NAMALWA (cell line): ENCODE measurements at places on chromosomes 2 and 18.

GRCh38 chr2:30253873-30254684, 22.7 kb downstream of the LBH start:
- no peak for DNase-seq

DNA sequence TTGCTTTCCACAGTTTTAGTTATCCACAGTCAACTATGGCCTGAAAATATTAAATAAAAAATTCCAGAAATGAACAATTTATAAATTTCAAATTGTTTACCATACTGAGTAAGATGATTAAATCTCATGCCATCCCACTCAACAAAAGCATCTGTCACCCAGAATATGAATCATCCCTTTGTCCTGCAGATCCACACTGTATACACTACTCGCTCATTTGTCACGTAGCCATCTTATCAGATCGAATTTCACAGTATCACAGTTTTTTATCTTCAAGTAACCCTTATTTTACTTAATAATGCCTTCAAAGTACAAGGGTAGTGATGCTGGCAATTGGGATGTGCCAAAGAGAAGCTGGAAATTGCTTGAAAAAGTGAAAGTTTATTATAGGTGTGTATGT, 291.8 kb upstream of the LRATD1 start:
- no peak for DNase-seq

DNA sequence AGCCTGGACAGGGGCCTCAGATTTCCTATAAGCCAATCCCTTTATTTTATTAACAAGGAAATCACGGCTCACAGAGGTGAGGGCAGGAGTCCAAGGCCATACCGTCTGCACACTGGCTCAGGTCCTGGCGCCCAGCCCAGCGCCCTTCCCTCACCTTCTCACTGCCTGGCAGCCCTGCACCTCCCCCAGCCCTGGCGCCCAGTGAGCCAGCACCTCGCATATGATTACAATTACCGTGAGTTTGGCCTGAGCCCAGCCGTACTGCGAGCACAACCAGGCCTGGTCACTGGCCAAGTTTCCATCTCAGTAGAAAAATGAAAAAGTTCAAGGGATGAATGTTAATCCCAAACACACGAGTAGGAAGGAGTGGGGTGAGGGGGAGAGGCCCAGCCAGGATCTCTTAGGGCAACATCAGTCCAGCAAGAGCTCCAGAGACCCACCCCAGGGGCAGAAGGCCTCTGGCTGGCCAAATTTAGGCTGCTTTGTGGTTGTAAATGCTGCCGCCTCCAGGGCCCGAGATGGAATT, 68.4 kb downstream of the MCFD2 start:
- DNase-seq: no peak

DNA sequence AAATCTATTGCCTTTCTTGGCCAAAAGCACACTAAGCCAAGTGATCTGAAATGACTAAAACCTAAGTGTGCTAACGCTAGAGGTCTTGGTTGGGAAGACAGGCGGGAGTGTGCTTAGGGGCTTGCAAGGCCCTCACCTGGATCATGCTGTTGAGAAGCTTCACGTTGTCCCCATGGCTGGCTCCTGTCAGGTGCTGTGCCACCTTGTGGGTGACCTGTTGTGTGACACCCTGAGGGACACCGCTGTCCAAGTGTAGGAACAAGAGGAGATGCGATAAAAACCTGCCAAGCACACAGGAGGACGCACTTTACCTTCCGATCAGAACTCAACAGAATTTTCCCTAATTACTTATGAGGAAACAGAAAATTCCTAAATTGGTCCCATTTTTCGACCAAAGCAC, 50.8 kb downstream of the EPG5 start:
- DNase-seq: peak; percentile 13

- no peak for DNase-seq
Measured at GRCh38 chr2:205802065-205802464, 119.8 kb downstream of the NRP2 start.

GRCh38 chr2:54289917-54290316, 33.9 kb upstream of the TSPYL6 start:
- DNase-seq: no peak

GRCh38 chr2:106863387-106863786, 22.6 kb downstream of the ST6GAL2 start:
- no peak for DNase-seq

DNA sequence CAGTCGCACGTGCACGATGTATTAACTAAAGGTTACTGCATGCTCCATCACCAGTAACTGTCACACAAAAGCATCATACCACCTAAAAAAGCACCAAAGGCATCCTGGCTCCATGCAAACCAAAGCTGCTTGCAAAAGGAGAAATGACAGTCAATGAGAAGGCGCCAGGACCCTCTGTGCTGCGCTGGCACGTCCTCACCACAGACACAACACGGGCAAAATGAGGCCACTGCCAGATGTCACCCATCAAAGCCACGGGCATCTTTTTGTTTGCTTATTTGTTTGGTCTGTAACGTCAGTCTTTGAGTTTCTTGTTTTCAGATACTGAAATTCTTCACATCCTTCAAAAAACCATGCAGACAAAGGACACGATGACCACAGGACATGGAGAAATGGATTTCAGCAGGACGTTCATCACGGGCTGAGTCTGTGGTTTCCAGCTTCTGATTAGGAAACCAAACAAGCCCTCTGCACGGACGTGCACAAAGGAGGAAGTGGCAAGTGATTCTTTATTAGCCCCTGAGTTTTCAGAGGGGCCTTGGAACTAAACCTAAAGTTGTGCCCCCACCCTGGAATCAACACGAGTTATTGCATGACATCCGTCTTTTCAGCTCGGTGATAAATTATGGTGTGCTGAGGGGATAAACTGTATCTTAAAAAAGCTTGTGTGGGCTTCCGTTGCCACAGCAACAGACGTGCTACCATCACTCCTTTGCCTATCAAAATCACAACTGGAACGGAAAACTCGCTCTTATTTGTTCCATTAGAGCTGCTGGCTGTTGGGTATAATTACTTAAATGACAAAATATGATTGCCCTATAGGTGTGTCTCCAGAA, 181.8 kb downstream of the EIPR1 start:
- DNase-seq: no peak

DNA sequence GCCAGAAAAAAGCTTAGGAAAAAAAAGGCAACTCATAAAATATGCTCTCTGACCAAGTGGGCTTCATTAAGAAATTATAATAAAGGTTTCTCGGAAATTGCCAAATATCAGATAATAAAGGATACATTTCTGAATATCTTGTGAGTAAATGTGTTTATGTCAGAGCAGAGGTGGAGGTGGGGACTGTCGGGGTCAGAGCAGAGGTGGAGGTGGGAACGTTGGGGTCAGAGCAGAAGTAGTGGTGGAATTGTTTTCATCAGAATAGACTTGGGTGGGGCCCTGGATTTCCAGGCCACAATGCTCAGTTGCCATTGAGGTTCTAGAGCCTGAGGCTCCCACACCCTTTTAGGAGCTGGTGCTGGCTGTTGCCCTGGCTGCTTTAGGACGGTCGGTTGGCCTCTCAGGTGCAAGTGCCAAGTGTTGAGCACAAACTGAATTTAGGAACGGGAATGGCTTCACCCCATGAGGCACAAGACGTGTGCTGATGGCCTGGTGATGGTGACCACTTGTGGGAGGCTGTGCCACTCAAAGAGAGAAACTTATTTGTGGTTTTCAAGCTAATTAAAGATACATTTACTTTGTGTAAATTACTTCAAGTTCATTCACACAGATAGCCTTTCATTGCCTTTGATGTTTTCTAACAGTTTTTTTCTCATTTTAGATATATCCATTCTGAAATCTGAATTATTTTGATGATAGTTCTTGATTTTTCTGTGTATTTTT, 131.5 kb downstream of the ATP9B start:
- peak; percentile 55 for DNase-seq

DNA sequence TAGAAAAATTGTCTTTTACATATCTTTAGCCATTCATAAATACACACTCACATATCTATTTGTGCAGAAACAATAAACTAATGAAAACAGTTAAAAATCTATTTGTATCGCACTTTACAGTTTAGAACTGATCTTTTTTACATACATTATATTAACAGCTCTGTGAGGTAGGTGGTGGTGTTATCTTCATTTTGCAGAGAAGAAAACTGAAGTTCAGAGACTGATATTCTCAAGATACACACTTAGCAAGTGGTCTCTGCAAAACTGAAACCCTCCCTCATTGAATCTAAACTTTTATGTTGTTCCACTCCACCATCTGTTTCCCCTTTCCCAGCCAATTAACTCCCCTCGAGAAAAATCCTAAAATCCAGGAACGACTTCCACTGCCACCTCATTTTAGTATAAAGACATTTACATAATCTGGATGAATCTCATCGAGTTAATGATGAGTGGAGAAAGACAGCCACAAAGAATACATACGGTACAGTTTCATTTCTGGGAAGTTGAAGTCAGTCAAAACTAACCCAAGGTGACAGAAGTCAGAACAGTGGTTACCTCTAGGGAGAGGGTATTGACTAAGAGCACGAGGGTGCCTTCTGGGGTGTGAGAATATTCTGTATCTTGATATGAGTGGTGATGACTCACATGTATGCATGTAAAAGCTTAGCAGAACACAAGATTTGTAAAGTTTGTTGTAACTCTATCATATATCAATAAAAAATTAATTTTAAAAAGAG, 524.2 kb upstream of the TCF4 start:
- no peak for DNase-seq

DNA sequence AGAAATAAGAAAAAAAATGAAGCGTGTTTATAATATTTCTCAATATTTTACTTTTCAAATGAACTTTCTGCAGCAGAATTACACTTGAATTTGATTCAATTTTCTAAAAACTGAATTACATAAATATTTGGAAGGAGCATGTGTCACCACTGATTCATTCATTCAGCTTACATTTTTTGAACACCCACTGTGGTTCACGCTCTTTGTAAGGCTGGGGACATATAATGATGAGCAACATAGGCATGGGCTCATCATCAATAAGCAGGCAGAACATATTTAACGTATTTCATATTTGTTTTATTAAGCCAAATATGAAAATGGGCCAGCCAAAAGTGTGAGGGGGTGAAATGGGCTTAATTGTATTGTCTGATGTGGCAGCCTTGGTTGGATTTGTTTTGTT, 209.1 kb downstream of the CTNNA2 start:
- DNase-seq: no peak

DNA sequence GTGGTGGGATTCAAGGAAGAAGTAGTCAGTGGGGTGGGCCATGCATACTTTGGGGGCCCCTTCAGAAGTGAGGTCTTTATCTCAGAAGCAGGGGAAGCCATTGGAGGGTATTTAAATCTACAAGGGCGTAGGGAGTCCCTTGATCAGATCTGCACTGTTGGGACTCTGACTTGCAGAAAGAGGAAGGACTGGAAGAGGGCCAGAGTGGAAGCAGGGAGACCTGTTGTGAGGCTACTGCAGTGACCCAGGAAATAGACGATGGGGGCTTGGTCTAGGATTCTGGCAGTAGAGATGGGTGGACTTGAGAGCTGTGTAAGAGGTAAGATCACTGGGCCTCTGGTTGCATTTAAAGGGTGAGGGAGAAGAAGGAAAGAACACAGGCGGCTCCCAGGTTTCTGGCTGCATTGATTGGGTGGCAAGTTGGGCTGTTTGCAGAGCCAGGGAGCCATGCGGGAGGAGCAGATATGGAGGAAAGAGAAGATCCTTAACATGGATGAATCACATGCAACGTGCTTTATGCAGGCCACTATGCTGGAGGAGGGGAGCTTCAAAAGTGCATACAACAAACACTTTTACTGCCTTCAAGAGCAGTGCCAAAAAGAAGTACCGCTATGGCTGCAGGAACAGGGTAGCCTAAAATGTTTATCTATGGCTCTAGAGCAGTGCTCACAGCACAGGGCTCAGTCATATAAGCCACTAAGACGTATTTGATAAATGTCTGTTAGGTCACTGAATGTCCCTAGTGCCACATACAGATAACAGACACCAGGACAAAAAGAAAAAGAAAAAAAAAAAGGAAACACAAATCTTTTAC, 2.3 kb downstream of the SFXN5 start:
- DNase-seq: no peak

DNA sequence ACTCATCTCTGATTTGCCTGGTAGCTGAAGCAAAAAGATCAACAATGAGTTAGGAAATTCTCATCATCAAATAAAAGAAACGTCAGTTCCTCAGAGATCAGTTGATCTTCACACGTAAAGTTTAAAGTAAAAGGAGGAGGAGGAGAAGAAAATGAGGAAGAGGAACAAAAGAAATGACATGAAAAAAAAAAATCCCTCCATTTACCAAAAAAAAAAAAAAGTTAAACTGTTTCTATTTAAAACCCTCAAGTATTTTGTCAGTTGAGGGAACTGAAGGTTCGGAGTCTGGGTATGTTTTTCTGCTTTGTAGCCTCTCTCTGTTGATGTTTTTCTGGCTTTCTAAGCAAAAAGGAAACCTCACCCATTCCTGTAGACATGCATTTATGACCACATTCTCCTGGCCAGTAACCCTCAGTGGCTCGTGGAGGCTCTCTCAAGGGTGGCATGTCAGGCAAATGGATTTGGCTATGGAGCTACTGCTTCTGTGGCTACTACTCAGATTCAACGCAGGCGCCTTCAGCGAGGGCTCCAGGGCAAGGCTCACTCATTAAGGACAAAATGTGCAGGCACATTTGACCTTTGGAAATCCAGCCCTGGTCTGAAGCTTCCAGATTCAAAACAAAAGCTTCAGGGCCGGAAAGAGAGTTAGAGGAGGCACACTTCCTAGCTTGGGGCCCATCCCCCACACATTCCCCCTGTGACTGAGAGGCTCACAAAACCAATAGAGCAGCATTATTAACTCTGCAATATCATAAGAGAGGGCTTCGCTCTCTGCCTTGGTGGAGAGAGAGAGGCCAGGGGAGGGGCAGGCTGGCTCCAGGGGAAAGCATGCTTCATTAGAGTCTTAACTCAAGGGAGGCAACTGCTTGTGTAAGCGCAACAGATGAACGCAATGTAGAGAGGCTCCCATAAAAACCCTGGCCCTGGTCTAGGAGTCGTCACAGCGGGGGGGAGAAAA, 22.3 kb downstream of the KLF7 start:
- DNase-seq: no peak

- no peak for DNase-seq
Measured at GRCh38 chr18:47846431-47846830, 84.0 kb downstream of the SMAD2 start.

DNA sequence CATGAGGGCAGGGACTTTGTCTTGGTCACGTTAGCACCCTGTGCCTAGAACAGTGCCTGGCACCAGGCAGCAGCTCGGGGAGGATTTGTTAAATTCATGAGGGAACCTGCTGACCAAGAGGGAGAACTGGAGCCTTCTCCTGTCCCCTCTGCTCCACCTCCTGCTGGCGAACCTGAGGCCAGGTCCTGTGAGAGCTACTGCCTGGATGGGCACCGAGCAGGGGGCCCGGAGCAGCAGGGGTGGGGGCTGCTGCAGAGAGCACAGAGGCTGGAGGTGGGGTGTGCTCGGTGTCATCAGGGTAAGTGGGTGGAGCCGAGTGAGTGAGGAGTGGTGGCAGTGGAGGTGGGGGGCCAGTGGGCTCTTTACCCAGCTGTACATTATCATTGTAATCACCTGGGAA, 52.1 kb upstream of the FAHD2A start:
- no peak for DNase-seq
